ENCODE measurements at places on chromosomes 2 and 18.
A peak's percentile ranks its signal among the peaks of the same experiment; 100 is the strongest.

- DNase-seq = peak; percentile 66
Measured at GRCh38 chr2:101432411-101433181, 42.3 kb downstream of the RFX8 start.

DNA sequence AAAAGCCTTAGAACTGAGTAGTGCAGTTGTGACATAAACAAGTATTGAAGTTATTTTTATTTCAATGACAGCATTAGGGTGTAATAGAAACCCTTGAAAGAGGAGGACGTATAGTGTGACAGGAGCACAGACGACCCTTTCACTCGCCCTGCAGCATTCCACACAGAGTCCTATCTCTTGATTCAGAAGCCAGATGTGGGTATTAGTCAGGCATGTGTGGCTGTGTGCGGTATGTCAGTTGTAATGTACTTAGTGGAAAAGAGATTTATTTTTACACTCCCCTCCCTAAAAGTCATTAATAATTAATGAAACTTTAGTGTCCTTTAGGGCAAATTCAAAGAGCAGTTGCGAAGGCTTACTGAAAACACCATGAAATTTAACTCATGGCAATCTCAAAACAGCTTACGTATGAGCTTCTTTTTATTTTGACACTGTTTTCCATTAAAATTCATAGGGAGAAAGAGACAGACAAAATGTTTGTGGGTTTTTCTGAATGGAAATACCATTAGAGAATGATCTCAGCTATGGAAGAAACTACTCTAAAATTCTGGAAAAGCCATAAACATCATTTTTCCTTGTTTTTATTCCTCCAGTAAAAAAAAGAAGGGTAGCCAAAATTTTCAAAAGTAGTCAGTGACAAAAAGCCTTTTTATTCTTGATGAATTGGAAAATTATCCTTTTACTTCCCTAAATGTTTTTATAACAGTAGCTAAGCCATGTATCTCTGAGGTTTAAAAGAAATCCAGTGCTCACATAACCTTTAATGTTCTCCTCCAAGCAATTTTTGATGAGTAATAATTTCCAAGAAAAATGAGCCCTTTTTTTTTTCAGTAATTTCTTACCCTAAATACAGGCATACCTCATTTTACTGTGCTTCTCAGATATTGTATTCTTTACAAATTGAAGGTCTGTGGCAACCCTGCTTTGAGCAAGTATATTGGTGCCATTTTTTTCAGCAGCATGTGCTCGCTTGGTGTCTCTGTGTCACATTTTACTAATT, 84.0 kb upstream of the DSEL start:
- DNase-seq = no peak

- no peak for DNase-seq
Measured at GRCh38 chr2:85711578-85712060, 17.5 kb downstream of the GNLY start.

GRCh38 chr2:151085181-151085611, 176.5 kb downstream of the RBM43 start:
- no peak for DNase-seq

- no peak for DNase-seq
Measured at GRCh38 chr2:214899751-214900150, 90.3 kb upstream of the BARD1 start.

DNA sequence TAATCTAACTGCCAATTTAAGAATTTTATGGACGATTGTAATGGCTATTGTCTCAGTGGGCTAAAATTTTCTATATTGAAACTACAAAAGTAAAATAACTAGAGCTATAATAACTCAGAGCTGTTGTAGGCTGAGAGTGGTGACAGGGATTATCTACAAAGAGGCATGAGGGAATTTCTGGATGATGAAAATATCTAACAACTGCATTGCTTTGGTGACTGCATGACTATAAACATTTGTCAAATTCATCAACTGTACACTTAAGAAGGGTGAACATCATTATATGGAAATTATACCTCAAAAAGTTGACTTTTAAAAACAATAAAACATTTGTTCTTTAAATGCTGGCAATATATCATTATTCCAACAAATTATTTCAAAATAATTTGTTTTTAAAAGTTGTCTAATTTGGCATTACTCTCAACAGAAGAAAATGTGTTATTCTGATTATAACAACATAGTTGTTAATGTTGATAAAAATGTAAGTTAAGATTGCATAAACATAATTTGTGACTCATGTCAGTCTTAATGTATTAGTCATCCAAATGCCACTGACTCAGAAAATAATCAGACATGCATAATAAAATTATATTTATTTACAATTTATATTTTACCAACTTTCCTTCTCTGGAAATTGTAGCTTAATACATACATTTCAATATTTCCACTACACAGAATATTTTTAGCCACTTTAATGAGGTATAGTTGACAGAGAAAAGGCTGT, 865.1 kb upstream of the VRK2 start:
- DNase-seq = no peak
